ENCODE measurements at places on chromosomes 2 and 18.

DNA sequence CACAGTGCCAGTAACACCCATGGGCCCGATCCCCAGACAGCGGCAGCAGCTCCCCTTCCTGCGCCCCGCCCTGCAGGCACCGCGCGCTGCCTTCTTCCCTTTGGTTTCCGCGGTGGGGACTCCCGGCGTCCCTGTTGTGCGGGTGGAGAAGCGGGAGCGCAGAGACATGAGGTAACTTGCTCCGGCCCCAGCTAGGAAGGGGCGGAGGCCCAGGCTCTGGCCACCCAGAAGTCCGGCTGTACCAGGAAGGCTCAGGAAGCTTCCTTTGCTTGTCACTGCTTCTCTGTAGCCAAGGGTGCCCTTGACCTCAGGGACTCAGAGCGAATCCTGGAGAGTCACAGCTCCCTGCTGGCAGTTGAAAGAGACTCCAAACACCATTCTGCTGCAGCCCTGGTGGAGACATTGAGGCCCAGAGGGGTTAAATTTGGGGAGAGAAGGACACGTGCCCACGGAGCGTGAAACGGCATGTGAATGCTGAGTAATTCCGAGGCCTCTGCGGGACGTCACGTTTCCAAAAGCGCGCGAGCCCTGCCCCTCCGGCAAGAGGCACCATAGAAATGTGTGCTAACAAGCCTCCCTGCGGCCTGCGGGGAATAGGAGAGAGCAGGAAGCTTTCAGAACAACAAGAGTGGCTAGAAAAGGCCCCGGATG lies 6.7 kb upstream of the ADCY3 start:
- no peak for DNase-seq

DNA sequence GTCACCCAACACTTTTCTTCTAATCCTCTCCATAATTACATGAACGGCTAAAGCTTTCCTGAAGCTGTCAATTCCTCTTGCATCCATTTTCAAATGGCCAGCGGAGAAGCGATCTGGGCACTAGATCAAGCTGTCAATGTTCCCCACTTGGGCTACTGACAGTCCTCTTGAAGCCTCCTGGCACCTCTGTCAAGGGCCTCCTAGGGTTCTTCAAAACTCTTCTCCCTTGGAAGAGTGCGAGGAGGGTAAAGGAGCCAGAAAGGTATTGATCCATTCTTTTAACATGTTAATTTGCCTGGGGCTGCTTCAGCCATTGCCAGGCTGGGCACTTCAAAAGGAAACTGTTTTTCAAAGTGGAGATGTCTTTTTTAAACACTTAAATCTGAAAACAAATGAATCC lies 19.8 kb downstream of the EPHA4 start:
- DNase-seq, result no peak

DNA sequence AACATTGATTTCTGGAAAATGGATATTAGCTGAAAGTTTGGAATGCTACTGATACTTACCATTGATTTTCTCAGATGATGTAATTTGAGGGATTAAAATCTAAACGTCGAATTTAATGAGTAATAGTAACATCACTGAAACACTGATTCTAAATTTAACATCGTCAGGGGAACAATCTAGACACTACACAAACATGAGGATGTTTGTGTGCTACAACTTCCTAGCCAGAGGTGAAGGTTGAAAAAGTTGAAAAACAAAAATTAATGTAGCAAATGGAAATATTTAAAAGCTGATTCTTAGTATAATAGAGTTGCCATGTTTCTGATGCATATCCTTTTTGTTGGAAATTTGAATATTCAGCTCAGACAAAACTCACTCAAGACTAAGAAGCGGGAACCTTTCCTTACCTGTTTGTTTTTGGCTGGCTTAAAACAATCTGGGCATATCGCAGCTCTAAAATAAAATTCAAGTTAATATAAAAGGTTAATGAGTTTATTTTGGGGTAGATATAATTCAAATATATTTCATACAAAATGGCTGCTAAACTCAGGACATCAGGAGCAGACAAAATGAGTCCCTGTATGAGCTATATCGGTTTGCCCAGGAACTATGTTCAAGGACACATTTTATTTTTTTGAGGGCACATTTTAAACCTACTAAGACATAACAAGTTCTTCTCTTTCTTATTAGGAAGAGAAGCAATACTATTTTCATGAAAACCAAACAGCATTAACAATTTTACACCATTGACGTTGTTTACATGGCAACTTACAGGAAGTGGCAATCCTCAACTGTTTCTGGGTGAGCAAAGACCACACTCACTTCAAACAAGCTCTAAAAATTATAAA lies 52.6 kb upstream of the PEX13 start:
- DNase-seq, result no peak

DNA sequence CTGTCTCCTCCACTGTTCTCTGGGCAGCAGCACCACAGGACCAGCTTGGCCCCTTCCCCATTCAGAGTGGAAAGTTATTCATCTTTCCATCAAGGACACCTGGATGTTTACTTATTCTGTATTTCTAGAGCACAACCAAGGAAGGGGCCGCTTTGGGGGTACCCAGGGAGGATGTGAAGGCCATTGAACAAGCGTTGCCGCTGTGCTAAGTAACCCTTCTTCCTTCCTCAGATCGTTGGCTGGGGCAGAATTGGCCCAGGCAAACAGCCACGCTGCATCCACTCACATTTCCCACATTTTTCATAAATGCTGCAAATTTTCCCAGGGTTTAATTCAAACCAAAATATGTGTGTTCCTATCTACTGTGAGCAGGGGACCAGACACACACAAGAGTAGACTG lies 76.2 kb upstream of the NPAS2 start:
- DNase-seq, result no peak

DNA sequence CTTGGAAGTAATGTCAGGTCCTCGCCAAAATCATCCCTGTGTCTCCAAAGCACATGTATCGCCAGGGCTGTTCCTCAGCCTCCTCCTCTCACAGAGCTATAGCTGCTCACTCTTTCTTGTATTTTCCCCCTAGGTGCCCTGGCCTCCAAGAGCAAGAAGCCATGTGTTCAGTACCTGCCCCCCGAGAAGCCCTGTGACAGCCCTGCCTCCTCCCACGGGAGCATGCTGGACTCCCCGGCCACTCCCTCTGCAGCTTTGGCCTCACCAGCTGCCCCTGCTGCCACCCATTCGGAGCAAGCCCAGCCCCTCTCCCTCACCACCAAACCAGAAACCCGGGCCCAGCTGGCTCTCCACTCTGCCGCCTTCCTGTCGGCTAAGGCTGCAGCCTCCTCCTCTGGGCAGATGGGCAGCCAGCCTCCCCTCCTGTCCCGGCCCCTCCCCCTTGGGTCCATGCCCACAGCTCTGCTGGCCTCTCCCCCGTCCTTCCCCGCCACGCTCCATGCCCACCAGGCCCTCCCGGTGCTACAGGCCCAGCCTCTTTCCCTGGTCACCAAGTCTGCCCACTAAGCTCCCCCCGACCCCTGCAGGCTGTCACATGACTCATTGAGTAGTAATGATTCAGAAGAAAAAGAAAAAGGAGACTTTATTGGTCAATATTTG lies 18.8 kb downstream of the TGOLN2 start:
- no peak for DNase-seq

GRCh38 chr2:25074826-25075225 lies 33.0 kb downstream of the EFR3B start:
- DNase-seq, result no peak

- DNase-seq, result no peak
Measured at GRCh38 chr18:9760641-9761040, 52.5 kb downstream of the RAB31 start.

DNA sequence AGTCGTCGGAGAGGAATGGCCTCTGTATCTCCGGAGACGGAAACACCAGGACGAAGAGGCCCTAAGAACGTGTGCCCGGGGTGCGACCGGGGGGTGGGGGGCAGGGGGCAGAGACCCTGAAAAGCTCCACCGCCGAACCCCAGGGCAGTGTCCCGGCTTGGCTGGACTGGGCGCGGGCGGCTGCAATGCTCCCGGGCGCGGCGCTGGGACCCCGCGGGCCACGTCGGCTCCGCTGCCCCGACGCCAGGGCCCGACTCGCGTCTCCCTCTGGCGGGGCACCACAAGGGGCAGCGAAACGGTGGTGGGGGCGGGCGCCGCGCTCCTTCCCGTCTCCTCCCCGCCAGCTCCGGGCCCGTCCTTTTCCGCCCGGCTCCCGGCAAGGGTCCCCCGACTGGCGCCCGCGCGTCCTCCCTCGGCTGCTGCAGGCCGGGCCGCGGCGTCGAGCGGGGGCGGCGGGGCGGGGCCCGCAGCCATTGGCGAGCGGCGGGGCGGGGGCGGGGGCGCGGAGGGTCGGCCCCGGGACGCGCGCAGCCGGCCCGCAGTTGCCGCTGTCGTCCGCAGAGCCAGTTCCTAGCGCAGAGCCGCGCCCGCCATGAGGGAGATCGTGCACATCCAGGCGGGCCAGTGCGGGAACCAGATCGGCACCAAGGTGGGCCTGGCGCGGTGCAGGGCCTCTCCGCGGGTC lies at the start of gene TUBB6:
Gene TUBB6 (plus strand): TSS at position 541 of the 685 bp plus-strand sequence. CDS start 52 bp downstream, at position 593.
- DNase-seq, result peak; percentile 46

DNA sequence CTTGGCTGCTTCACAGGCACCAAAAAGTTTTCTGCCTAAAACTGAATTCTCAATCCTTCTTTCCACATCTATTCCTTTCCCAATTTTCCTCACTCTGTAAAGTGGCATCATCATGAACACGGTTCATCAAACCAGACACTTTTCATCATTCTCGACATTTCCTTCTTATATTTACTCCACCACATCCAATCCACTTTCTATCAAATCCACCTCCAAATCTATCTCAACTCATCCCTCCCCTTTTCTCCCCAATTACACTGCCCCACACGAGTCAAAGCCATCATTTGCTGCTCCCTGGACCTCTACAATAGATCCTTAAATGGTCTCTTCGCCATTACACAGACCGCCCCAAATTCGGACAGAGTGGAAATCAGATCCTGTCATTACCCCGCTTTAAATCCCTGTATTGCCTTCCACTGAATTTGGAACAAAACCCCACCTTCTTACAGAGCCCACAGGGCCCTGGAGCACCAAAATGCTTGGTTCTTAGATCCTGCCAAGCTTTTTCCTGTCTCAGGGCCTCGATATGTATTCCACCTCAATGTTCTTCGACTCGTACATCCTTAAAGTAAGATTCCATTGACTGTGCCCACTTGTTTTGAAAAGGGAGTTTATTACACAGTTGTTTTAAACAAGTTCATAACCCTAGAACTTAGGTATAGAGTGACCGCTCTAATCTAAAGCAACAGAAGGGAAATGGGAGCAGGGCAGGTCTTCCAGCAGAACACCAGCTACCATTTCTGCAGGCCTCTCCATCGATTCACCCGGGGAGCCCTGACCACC lies 856 bp downstream of the ACAA2 start:
- no peak for DNase-seq

GRCh38 chr2:17600556-17601204 lies 60.2 kb downstream of the VSNL1 start:
- no peak for DNase-seq

- DNase-seq, result no peak
Measured at GRCh38 chr2:168831662-168832061, 29.2 kb downstream of the NOSTRIN start.

- DNase-seq, result no peak
Measured at GRCh38 chr2:178241844-178242551, 47.7 kb downstream of the OSBPL6 start.

DNA sequence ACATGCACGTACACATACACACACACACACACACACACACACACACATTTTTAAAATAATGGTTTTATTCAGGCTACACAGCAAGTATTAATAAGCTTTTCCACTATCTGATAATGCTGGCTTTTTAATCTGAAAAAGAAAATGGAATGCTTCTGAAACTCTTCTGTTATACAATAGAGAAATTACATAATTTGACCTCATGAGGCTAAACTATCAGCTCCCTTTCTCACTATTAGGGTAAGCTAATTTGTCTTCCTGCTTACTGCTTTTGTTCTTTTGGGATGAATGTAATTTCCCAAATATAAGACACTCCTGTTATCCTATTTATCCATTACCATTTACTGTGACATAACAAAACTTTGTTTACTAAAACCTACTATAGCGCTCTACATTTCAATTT lies 41.8 kb downstream of the MAP4K3 start:
- DNase-seq, result no peak
